GM04503 (cell line): ENCODE measurements at places on chromosomes 6 and 20.
A peak's percentile ranks its signal among the peaks of the same experiment; 100 is the strongest.

- DNase-seq: peak; percentile 72
These were observed 224.2 kb downstream of the CLIC5 start for GRCh38 chr6:45791211-45792168.

DNA sequence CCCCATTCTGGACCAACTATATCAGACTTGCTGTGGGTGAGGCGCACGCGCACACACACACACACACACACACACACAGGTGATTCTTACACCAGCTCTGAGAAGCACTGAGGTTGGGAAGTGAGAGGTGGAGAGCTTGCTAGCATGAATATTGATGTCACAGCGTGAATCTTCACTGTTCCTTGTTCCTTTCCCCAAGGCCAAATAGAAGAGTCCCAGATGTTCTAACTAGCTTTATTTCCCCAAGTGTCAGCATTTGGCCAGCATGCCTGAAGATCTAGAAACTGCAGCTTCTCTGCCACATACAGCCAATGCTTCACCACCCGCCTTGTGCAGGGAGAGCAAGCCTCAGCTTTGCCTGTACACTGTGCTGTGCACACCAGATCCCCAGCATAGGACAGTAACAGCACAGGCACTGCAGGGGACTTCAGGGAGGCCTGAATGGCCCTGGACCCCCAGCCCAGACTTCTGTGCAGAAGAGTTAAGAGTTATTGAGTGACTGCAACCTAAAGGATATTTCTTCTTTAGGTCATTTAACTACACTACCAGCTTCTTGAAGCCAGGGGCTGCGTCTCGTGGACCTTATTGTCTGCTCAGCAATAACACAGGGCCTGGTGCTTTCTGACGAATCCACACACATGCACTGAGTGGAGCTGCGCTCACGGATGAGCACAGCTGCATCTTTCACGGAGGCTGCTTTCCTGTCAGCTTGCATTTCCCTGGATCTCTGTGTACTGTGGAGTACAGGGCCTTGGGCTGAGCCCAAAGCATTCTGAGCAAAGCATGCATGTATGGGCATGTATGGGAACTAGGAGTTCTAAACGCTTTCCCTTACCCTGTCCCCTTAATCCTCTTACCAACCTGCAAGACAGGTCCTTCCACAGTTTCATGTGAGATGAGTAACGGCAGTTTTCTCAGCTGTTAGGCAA, 13.9 kb upstream of the CD93 start:
- DNase-seq: no peak

GRCh38 chr6:16653226-16653625, 108.0 kb downstream of the ATXN1 start:
- DNase-seq: no peak

DNA sequence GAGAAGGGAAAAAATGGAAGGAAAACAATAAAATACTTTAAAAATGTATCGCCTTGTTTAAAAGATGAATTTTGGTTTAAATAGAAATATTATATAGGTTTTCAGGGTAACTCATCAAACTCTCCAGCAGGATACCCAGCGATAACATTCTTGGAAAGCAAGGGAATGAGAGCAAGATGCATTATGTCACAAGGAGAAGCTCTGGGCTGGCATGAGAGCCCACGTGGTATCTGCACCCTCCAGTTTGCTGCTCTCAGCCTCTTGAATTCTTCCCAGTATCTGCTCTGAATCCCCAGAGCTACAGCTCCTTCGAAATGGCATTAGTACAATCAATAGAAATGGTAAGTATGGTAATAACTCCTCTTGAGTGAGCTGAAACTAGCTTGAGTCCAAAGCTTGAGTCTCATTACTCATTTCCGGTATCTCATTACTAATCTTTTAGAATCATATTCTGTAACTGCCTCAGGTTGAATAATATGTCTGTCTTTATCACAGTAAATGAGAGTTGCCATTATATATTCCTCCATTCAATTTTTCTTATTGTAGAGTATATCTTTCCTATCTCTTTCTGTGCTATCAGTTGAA, 4.9 kb upstream of the TMEM242 start:
- DNase-seq: no peak
